ENCODE measurements at places on chromosomes 7 and 10.

DNA sequence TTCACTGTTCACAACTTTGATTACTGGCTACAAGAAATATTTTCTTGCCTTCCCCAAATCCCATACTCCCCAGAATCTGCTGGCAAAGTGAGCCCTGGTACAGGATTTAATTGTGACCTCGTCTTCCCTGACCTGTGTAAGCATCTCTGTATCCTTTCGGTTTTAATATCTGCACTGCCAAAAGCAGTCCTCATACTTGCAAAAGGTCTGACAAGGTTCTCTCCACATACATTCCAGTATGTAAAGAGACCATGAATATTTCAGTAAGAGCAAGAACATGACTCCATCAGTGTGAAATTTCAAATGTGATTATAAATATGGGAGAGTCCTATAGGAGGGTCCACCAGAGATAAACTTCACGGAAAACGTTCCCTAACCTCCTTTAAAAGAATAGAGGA is 134.0 kb upstream of the TCF7L2 start:
- DNase-seq: no peak

DNA sequence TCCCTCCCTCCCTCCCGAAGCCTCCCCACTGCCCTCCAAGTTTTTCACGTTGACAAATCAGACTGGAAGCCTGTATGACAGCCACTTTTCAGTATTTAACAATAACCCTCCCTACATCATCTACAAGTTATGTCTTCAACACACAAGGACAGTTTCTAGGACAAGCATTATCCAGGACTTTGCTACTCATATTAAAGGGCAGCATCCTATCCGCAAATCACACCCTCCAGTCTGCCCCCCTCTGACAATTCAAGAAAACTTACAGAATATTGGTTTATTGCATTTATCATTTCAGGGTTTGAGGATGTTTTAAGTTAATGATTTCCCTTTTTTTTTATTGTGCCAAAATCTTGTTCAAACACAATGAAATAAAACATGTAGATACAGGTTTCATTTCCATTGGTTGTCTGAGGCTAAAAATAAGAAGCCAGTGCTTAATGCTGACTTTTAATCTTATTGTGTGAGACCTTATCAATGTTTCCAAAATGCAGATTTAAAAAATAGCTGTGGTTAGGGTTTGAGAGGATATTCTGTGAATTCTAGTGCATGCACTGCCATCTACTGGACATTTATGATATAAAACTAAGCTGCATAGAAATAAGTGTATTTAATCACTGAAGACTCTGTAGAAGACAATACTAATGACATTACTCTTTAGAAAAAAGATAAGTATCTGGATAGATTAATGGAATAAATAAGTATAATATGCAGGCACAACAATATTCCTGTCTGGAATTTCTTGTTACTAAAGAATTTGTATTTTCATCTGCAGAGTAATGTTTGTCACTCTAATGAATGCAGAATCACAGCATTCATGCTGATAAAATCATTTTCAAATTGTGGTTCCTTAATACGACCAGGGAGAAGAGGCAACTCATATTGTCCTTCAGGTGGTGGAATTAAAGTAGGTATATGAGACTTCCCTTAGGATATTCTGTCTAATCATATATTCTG is 64.1 kb downstream of the CAV1 start:
- DNase-seq: no peak

- DNase-seq: no peak
Observed at GRCh38 chr10:113858541-113858940, 4.1 kb downstream of the NHLRC2 start.

DNA sequence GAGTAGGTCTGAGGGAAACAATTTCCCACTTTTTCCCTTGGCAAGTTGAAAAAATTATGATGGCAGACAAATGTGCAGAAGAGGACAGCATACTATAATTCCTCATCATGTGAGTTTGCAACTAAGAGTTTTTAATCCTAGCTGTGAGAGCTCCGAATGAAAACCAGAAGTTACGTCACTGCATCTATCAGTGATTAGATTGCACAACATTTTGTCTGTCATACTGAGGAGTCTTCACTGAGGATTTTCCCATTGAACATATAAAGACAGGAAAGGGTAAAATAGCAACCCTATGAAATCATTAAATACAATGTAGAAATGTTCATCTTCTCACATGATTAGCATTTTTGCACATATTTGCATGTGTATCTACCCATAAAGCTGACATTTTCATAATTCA is 45.8 kb downstream of the ZNF736 start:
- DNase-seq: no peak

GRCh38 chr7:111803015-111803758 is 240.9 kb upstream of the IMMP2L start:
- no peak for DNase-seq

DNA sequence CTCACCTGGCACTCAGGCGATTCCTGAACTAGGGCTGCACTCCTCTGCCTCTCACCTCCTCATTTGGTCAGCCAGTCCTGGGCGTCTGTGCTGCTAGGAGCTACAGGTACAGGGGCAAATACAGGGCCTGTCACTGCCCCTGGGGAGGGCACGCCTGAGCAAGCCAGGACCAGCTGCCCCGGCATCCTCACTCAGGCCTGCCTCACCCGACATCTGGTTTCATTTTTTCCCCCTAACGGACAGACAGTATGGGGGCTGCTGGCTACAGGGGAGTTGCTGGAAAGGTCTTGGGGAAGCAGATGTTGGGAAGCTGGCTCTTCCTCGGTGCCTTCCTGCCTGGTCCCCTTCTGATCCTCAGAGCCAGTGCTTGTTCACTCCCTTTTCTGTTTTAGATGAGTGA is 77.3 kb upstream of the PPIF start:
- no peak for DNase-seq

DNA sequence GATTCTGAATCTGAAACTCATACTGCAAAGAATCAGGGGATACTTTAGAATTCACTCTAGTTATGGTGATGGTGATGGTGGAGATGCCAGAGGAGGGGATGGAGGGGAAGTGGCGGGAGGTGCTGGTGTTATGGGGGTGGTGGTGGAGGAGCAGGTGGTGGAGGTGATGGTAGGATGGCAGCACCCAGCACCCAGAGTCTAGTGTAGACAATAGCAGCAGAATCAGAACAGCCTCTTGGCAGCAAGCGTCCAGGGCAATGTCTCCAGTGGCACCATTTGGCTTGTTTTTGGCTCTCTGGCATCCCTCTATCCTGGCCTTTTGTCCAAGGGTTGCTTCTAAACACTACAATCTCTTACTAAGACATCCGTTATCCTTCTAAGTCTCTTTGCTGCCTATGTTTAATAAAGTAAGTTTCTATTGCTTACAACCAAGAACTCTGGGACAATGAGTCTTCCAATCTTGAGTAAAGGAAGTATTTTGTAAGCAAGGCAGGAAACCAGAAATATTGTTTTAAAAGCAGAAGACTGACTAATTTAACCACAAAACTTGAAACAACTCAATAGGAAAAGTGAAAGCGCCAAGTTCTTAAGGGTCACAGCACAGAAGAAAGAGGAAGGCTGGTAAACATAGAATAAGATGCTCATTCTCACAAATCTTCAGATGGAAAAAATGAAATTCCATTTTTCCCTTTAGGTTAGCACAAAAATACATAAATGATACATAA is 42.4 kb upstream of the GDF10 start:
- DNase-seq: no peak

GRCh38 chr7:157520249-157520648 is 183.4 kb downstream of the DNAJB6 start:
- DNase-seq: no peak

GRCh38 chr10:2986391-2986801 is 81.0 kb upstream of the PFKP start:
- no peak for DNase-seq

DNA sequence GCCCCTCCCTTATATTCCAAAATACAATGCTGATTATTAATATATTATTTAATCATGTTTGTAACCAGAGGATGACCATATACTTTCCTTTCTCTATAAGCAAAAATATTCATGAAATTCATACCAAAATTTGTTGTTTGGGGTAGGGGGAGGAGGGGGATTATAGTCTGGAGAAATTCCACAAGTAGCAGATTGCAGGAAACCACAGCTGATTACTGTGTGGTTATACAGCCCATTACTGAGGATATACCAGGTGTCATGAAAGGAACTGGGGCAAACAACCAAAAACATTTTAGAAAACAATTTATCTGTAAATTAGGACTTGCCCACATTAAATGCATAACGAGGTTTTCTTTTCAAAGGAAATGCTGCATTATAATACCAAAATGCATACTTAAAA is 50.3 kb downstream of the SEMA3C start:
- no peak for DNase-seq

All from DMS153 (cell line).